ENCODE measurements at places on chromosomes 4 and X. TPM values are rescaled to one million over a fixed set of nuclear protein-coding genes. Genes with fewer than 3 reads are reported as not detected.

The CDX4 gene
- not detected for total RNA-seq

The PARM1 gene
- 50.4 TPM for total RNA-seq

The RAB39B gene
- 0.77 TPM for total RNA-seq

The NDNF gene
- total RNA-seq = 11.2 TPM

The H2AZ1 gene
- total RNA-seq = 89.6 TPM

DNA sequence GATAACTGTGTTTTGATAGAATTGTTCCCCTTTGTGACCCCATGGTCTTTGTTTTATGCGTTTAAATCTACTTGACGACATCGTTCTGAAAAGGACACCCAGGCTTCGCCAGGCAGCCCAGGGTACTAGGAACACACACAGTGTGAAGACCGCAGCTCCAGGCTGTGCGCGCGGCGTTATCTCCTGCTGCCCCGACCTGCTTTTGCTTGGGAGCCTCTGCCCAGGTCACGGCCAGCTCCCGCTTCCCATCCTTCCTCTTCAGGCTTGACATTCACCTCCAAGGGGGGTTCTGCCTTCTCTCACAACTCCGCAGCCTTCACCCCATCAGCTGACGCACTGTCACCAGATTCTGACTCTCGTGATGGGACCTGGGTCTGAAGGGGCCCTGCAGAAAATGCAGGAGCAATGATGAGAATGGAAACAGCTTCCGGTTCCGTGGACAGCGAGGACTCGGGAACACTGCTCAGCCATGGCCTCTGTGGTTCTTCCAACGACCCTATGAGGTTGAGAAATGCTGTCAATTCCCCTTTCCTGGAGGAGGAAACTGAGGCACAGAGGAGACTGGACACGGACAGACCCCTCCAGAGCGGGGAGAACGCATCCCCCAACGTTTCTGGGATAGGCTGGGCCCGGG, 536 bp upstream of the HTRA3 start:
- DNase-seq = no peak

DNA sequence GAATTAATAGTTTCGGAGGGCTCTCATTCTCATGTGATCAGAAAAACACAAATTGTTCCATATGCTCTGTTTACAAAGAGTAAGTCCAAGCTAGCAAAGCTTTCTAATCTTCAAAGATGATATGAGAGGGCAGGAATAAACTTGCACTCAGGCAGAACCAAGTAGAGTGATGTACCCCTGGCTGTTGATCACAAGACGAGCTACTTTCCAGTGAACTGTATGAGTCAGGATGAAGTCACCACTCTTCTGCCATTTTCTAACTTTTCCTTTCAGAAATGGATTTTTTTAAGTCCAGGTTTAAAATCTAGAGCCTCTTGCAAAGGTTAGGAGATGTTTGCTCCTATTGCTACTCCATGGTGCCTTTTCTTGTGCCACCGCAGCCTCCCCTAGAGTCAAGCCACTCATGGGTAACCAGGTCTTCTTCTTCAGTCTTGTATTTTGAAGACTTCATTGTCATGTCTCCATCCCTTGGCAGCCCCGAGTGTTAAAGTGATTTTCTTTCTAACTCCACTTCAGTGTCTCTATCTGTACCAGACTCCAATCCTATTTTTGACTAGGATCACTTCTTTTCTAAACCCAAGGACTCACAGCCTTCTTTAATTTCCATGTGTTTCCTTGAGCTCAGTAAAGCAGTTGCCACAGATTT, 171.9 kb upstream of the GALNT7 start:
- DNase-seq = no peak

- no peak for DNase-seq
Observed at GRCh38 chr4:132572210-132572609, 576.9 kb upstream of the PCDH10 start.

- no peak for DNase-seq
Observed at GRCh38 chr4:52376132-52376704, 282.9 kb downstream of the USP46 start.

- no peak for DNase-seq
Observed at GRCh38 chrX:74949717-74950116, 24.5 kb upstream of the NEXMIF start.

- peak; percentile 46 for DNase-seq
Observed at GRCh38 chrX:74343343-74344279, 39.6 kb downstream of the ZCCHC13 start.

DNA sequence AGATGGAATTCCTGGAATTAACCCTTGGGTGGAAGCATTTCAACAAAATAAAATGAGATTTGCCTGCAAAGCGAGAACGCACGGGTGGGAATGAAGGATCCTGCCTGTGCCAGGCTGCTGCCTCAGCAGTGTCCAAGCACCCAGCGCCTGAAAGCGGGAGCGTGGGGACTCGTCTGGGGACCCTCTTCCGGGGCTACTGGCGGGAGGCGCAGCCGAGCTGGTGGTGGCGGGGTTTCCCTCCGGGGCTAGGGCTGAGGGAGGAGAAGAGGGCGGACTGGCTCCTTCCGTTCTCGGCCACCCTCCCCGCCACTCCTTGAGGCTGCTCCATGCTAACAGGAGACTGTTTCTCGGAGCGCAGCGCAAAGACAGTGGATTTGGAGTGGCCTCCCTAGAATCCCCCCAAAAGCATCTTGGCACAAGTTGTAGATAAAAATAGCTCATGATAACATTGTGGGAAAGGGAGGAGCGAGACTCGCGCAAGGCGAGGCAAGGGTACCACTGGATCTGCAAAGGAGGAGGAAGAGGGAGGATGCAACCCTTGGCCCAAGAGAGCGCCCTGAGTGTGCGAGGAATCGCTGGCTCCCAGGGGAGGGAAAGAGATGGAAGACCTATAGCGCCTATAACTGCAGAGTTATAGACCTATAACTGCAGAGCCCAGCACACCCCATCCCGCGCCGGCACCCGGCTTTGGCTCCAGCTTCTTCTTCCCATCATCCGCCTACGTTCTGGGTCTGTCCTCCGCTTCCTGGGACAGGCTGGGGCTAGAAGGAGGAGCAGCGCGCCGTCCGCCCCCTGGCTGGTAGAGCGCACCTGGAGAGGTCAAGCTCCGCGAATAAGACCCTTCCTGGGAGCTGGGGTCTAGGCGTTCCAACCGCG, 1.3 kb downstream of the HS3ST1 start:
- DNase-seq = no peak

GRCh38 chrX:141897690-141898089, 6.0 kb upstream of the MAGEC1 start:
- DNase-seq = no peak

DNA sequence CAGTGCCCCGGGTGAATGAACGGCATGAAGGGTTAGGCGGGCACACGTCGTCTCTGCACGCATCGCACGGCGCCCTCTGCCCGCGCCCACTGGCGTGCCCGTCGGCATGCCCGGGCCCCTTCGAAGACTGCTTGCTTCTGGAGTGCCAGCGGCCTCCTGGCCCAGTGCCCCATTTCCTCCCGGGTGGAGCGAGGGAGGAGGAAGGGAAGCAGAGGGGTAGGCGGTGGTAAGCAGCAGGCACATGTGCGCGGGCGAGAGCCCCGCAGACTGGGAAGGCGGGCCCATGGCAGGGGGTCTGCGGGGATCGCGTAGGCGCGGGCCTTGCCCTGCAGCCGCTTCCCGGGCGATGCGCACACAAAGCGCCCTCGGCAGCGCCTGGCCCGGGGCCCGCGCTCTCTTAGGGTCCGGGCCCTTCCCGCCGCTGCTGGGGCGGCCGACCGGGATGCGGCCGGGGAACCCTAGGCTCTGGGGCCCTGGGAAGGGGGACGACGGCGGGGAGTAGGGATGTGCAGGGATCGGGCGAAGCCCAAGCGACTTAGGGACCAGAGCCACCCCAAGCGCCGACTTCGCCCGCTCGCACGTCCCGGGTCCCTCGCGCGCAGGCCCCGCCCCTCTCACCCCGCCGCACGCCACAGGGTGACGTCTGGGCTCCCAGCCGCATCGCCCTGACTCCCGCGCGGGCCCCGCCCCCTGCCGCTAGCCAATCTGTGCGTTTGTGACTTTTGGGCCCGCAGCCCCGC, 866 bp upstream of the EMD start:
- DNase-seq = peak; percentile 73

DNA sequence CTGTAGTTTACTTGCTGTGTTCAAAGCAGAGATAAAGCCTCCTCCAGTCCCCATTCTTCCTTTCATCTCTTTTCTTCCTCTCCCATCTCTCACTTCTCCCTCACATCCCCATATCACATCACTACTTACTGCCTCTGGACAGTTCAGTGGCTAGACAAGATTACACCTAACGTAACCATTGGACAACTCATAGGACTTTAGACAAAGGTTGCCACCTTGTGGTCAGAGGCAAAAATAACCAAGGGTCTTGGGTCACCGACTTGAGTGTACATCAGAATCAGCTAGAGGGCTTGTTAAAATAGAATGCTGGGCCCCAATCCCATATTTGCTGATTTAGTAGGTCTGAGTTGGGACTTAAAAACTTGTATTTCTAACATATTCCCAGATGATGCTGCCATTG, 109.3 kb upstream of the DGKK start:
- DNase-seq = no peak

DNA sequence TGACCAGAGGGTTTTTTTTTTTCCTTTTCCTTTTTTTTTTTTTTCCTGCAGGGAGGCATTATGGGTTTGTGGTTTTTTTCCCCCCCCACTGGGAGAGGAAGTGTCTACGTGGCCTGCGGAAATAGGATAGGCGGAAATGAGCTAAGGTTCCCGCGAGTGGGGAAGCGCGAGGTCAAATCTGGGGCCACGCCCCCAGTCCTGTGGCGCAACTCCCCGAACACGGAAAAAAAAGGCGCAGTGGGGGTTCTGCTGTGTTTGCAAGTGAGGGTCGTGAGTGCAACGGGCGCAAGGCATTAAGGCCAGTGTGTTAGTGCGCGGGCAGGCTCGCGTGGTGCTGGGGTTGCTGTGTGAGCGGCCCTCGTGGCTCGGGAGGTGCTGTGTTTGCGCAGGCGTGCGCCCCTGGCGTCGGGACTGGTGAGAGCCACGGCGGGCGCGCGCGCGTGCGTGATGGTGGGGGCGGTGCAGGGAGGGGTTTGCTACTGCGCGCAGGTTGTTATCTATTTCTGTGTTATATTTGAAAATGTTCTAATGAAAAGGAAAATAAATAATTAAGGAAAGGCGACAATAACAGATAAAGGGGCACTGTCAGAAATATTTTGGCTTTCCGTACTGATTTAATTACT, 685 bp upstream of the MORF4L2 start:
- peak; percentile 90 for DNase-seq

GRCh38 chr4:121253961-121254360, 89.8 kb upstream of the TNIP3 start:
- DNase-seq = no peak

- DNase-seq = no peak
Observed at GRCh38 chr4:40763228-40763716, 13.5 kb downstream of the NSUN7 start.

DNA sequence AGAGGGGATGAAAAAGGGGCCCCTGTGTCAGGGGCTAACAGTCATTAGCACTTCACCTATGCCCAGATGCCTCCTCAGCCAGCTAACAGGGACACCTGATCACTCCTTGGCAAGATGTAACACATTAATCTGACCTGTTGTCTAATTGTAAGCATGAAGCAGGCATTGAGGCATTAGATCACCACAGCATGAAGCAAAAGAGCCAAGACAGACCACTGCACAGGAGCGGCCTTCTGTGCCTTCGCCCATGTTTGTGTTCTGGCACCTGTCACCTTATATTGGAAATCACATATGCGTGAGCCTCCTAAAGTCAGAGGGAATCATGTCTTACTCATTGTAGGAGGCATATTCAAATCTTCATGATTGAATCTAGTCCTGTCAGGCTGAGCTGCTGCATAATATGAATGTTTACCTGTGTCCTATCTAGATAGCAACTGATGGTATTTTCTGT, 48.4 kb downstream of the PTTG2 start:
- DNase-seq = no peak

GRCh38 chr4:6695660-6696610, 2.3 kb downstream of the S100P start:
- DNase-seq = no peak

DNA sequence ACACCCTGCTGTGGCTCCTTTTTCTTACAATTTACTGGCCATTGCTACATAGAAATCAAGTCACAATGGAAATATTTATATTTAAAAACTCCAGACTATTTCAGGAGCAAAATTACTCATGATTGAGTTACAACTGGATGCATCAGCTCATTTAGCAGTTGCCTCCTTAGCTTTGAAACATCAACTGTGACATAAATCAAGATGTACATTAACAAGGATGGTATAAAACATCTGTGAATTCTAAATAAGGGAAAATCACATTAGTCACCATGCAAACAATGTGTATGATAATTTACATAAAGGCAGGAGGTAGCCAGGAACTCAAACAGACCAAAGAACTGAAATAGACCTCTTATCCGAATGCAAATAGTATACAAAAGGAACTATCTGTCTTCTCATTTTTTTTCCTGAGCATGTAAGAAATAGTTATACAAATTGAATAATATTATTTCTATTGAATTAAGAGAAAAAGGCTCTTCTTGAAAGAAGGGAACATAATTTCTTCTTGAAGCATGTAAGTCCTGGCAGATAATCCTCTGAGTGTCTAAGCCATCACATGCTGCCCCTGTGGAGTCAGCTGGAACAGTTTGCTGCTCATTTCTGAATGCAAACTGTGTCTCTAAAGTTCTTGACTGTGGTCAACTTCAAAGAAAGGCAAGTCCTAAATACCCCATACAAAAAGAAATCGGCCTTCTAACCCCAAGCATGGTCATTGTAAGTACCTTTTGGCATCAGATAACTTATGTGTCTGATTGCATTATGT, 151.2 kb downstream of the NAA11 start:
- no peak for DNase-seq

GRCh38 chr4:142202404-142203332, 566.3 kb downstream of the IL15 start:
- DNase-seq = no peak

DNA sequence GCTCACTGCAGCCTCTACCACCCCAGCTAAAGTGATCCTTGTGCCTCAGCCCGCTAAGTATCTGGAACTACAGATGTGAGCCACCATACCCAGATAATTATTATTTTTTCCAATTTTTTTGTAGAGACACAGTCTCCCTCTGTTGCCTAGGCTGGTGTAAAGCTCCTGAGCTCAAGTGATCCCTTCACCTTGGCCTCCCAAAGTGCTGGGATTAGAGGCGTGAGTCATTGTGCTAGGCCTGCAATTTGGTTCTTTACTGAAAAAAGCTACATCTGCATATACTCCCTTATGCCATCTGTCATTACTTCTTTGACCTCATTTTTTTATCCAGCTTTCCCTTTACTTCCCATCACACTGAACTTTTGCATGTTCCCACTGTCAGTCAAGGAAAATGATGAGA, 2012.4 kb upstream of the IGFBP7 start:
- DNase-seq = no peak

DNA sequence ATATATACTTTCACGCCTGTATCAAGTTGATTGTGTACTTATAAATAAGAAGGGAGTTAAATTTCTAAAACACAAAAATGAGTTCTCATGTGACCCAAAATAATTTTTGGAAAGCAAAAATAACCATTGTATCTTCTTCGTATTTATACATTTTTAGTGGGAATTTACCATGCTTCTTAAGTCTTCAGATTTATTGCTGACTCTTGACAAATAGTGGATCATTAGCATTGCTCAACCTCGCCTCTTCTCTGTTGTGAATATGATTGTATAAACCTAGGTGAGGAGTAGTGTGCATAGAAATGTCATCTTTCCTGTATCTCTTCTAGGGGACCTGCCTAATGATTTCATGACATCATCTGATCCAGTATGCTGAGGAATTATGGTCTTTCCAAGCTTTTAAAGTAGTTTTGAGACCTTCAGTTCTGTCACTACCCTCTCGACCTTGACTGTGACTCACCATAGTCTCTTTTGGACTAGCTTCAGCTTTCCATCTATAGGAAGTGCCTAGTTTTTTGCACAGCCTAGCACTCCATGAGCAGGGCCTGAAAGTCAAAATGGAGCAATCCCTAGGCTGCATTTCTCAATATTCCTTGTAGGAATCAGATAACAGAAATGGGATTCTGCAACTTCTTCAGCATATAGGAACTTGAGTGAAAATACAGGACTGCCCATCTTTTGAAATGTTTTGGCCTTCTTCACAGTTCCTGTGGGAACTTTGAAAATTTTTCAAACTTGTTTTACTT, 157.6 kb downstream of the ARX start:
- no peak for DNase-seq

Data from heart left ventricle (tissue), 16 donors.